Esophagus mucosa (tissue), 1 donor: ENCODE measurements at places on chromosomes 7 and 10. TPM values are rescaled to one million over a fixed set of nuclear protein-coding genes. Genes with fewer than 3 reads are reported as not detected.

- ATAC-seq, result no peak
These were observed 760.9 kb upstream of the IGFBP3 start for GRCh38 chr7:46681865-46682503.

- no peak for ATAC-seq
These were observed 32.4 kb upstream of the SVIL start for GRCh38 chr10:29667191-29667590.

GRCh38 chr7:27156916-27157701 is 634 bp upstream of the HOXA7 start:
- ATAC-seq, result no peak

GIMAP4 gene
- total RNA-seq, result 3.4 TPM

CEP55 gene
- total RNA-seq, result 17.8 TPM
